ENCODE measurements at places on chromosomes 5 and 9.

DNA sequence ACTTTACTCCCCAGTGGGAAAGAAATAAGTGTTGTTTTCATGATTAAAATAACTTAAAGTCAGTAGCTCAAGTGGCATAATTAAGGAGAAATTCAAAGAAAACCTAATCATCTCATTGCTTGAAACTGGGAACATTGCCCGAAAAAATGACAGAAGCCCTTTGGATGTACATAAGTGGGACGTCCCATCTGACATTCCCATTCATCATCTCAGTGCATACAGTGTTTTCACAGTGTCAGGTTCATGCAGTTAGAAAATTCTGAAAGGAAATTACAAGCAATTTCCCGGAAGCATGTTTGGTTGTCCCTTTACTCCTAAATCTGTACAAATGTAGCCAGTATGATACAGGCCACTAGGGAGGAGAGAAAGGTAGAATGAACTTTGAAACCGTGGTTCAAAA is 95.6 kb downstream of the ADAMTS16 start:
- DNase-seq: no peak

- no peak for DNase-seq
Measured at GRCh38 chr5:107651325-107651724, 19.4 kb downstream of the EFNA5 start.

DNA sequence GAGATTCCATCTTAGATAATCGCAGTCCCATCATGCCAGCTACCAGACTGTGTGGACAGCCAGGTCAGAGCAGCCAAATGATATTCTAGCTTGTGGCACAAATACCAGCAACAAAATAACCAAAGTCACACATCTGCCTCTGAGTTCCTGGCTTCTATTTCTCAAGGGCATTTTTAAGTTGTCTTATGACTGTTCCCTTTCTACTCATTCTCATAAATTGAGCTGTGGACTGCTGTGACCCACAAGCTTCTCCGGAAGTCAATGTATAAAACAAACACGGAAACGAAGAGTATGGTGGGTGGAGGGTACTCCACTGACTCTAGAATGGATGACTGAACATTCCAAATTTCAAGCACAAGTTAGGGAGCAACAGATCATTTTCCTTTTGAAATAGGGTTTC is 43.9 kb downstream of the PDCD1LG2 start:
- DNase-seq: no peak

DNA sequence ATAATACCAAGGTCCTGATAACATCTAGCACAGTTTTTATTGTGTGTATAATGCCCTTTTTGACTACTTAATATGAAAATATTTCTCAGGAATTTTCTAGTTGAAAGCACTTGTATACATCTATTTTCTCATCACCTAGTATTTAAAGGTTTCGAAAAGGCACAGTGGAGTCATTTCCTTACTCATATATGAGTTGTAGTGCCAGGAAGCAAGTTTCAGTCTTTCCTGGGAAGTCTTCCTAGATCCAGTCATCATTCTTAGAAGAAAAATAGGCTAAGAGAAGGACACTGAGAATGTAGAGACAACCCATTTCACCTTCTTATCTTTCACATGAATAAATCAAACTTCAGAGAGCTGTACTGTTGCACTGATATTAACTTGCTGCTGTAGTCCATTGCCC is 70.2 kb downstream of the SLC25A46 start:
- no peak for DNase-seq

- no peak for DNase-seq
Measured at GRCh38 chr9:97321691-97322090, 14.2 kb downstream of the CCDC180 start.

- peak; percentile 94 for DNase-seq
Measured at GRCh38 chr9:121350993-121351561, 19.0 kb downstream of the STOM start.

- no peak for DNase-seq
Measured at GRCh38 chr5:172477466-172477865, 23.1 kb upstream of the SH3PXD2B start.

DNA sequence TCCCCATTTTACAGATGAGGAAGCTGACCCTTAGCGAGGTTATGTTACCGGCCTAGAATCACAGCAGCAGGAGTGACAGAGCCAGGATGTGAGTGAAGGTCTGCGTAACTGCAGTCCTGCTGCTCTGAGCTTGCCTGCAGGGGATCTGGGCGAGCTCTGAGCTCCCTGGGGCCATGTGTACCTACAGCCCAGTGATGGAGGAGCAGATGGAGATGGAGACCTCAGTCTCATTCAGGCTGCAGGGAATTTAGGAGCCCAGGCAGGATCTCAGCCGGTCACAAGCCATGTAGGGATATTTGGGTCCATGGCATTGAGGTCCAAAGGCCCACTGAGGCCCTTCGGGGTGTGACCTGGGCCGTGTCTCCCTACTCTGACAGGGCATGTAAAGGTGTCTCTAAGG is 170.6 kb downstream of the CACNA1B start:
- no peak for DNase-seq

Data from fibroblast of gingiva (primary cell).